Activated CD8-positive, alpha-beta memory T cell treated with anti-CD3 and anti-CD28 coated beads, Interleukin-2, amount 50 U/mL, for 48 hours (primary cell): ENCODE measurements at places on chromosomes 12 and 14.

DNA sequence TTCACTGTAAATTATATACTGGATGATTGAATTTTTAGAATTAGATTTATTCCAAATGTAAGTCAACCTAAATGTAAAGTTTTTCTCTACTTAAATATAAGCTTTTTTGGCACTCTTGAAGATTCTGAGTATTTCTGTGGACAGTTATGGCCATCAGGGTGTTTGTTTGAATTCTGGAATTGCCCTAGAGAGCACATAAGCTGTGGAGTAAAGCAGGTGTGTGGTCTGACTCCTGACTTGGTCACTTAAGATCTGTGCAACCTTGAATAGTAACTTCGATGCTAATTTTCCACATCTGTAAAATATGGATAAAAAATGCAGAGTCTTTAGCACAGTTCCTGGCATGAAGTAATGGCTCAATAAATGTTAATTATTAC is 64.4 kb downstream of the FUT8 start:
- no peak for DNase-seq

GRCh38 chr12:11822081-11822834 is 172.8 kb downstream of the ETV6 start:
- peak; percentile 61 for DNase-seq

DNA sequence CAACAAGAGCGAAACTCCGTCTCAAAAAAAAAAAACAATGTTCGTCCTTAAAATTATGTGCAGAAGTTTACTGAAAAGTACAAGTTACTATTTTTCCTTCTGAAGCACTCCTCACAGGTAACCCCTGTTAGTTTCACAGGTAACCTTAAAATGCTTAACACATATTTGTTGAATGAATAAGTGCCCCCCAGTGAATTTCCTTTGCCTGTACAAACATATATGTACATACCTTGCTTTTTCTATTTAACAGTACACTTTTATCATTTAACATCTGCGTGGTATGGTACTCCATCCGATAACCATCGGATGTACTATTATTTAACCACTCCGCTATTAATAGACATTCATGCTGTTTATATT is 1.4 kb upstream of the RAB35 start:
- DNase-seq = no peak

- DNase-seq = no peak
These were observed 707.6 kb upstream of the MDGA2 start for GRCh38 chr14:48382961-48383360.

GRCh38 chr12:88579161-88579517 is 1.1 kb downstream of the KITLG start:
- no peak for DNase-seq

- DNase-seq = peak; percentile 83
These were observed at the start of gene TAPBPL for GRCh38 chr12:6451348-6452244. TSS of gene TAPBPL (plus strand) at chr12:6452042. CDS start at chr12:6452249, 207 bp downstream.
